ENCODE measurements at places on chromosomes 7 and 10. TPM values are rescaled to one million over a fixed set of nuclear protein-coding genes. Genes with fewer than 3 reads are reported as not detected.
A peak's percentile ranks its signal among the peaks of the same experiment; 100 is the strongest.

Gene CNPY1
- not detected for total RNA-seq

Gene TEX47
- total RNA-seq, result not detected

Gene SVIL
- total RNA-seq, result 73.1 TPM

DNA sequence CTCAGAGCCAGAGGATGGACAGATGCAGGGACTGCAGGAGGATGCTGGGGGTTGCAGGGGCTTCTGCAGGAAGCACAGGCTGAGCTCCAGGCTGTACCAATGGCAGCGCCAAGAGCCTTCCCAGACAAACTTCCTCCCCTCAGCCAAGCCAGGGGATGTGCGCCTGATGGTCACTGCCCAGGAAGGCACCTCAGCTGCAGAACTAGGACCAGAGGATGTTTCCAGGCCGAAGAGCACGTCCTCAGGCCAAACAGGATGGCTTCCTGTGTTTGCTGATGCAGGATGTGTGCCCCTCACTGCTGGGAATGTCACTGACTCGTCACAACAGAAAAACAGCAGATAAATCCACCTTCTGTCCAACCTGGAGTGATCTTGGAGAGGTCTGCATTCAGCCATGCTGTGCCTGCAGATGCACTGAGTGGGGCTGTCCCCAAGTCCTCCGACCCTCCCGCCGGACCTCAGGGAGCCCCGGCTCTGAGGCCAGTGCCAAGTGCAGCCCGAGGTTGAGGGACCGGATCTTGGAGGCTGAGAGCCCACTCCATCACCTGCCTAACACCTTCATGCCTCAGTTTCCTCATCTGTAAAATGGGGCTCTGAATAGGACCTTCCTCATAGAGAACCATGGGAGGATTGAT is 152.5 kb upstream of the CHST15 start:
- no peak for DNase-seq

DNA sequence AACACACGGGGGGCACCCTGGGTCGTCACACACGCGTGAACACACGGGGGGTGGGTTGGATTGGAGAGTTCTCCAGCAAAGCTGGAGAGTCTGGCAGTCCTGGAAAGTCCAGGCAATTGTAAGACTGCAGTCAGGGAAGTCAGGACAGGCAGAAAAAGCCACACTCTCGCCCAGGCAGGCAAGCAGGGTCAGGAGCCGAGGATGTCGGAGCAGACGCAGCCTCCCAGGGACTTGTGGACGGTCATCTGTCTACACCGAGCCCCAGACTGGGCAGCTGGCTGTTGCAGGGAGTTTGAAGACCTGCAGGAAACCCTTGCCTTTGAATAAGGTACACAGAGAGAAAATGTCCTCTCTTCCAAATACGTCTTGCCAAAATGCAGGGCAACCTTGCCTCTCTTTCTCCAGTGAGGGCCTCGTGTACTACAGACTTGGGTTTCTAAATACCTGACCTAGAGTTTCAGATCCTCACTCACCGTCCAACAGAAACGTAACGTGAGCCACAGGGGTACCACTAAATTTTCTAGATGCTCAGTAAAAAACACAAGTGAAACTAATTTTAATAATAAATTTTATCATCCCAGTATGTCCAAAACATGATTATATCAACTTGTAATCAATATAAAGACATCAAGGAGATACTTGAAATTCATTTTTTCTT is 176.7 kb downstream of the ADARB2 start:
- DNase-seq, result no peak

- no peak for DNase-seq
These were observed 1.1 kb downstream of the RADIL start for GRCh38 chr7:4882169-4883032.

GRCh38 chr10:68075550-68076004 is 494 bp upstream of the HERC4 start:
- DNase-seq, result no peak

DNA sequence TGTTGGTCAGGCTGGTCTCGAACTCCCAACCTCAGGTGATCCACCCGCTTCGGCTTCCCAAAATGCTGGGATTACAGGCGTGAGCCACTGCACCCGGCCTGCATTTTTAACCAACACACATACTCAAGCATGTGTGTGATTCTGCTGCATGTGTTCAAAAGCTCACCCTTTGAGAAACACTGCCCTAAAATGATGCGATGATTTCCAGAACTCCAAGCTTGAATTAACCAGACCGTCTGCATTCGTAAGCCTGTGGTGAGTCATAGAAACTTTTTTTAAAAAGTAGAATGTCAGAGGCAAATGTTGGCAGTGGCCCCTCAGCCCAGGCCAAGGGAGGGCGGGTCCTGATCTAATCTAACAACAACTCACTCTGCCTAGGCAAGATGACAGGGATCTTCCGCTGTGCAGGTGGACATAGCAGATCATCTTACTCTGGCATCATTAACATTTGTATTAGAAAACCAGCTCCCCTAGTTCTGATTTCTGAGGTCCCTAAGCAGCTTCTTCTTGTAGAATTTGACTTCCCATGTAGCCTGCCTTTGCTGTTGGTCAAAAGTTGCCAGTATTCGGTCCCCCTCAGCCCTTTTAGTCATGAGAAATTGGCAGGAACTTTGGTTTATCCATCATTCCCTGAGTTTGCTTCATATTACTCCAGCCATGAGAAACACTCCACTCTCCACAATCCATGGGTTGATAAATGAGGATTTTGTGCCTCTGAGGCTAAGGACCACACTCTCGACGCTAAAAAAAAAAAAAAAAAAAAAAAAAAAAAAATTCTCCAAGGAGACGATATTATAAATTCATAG is 190.4 kb downstream of the SKIDA1 start:
- peak; percentile 72 for DNase-seq

DNA sequence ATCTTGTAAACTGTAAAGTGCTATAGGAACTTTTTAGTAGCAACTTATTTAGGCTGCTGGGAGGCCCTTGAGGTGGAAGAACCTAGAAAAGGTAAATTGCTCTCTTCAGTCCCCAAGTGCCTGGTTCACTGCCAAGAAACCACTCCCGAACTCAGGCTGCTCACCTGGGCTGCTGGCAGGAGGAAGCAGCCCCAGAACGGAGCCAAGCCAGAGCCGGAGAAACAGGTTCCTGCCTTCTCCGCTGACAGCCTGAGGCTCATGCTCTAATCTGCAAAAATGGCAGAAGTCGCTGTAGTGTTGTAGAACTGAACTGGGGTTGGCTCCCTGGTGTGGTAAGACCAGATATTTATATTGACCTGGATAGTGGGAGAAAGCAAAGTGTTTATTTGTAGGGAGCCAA is 136.0 kb downstream of the CUL2 start:
- no peak for DNase-seq

Data from adrenal gland (tissue), 19 donors.